RCC 7860 (cell line): ENCODE measurements at places on chromosomes 11 and 22.

GRCh38 chr11:19365743-19366410 is 125.1 kb upstream of the E2F8 start:
- DNase-seq = no peak

GRCh38 chr22:44571566-44572413 is 73.8 kb upstream of the RTL6 start:
- no peak for DNase-seq

GRCh38 chr11:76164081-76164480 is 42.2 kb downstream of the WNT11 start:
- no peak for DNase-seq

GRCh38 chr11:115843685-115844084 is 339.5 kb upstream of the CADM1 start:
- DNase-seq = no peak

DNA sequence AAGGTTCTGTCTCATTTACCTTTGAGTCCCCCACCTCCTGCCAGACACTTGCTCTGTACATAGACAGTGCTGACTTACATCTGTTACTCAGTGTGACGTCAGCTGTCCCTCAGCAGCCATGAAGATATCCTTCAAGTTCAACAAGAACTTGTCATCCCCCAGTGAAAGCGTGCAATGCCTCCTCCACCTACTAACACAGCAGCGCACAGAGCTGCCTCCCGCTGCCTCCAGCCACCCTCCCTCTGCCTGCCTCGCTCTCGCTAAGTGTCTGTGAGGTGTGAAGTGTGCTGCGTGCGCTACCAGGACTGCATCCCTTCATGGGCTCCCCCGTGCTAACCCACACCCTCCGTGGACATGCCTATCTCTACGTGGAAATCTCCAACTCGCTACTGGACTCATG is 621.4 kb downstream of the BRD1 start:
- DNase-seq = no peak

GRCh38 chr11:95923728-95924413 is at the start of gene MTMR2:
MTMR2 (minus strand) TSS chr11:95924107; CDS start chr11:95923954, 153 bp downstream.
- peak; percentile 63 for DNase-seq

DNA sequence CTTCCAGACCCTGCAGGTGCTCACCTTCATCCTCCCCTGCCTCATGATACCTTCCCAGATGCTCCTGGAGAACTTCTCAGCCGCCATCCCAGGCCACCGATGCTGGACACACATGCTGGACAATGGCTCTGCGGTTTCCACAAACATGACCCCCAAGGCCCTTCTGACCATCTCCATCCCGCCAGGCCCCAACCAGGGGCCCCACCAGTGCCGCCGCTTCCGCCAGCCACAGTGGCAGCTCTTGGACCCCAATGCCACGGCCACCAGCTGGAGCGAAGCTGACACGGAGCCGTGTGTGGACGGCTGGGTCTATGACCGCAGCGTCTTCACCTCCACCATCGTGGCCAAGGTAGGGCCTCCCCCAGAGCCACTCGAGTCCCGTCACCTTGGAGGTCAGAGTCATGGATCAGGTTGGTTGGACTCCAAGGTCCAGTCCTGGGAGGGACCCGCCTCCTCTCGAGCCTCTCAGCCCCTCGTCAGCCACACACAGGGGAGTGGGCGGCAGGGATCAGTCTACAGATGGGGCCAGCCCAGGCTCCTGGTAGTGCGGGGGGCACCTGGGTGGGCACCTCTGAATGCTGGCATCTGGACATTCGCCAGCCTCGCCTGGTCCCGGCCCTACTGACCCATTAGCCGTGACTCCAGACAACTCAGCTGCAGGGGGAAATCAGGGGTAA is 34.8 kb upstream of the SLC22A12 start:
- DNase-seq = no peak

GRCh38 chr11:36724742-36725385 is 126.8 kb upstream of the RAG2 start:
- no peak for DNase-seq
